ENCODE measurements at places on chromosomes 12 and 14.

GRCh38 chr14:88952901-88953300 lies 128.4 kb downstream of the TTC8 start:
- DNase-seq = no peak

- no peak for DNase-seq
Measured at GRCh38 chr14:57383125-57383745, 7.2 kb upstream of the NAA30 start.

DNA sequence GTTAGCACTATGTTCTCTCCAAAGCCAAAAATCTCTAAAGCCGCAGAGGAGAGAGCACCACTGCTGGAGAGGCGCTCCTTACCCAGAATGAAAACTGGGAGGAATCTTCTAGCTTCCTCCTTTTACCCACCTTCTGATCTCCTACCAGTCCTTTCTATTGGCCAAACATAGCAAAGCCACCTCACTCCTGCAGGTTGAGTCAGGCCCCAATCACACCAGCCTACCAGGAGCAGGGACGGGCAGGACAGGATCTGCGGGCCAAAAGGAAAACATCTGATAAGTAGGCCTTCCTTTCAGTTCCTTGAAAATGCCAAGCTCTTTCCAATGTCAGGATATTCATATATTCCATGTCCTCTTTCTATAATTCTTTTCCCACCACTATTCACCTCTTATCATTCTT lies 197.7 kb upstream of the CNOT2 start:
- peak; percentile 9 for DNase-seq

DNA sequence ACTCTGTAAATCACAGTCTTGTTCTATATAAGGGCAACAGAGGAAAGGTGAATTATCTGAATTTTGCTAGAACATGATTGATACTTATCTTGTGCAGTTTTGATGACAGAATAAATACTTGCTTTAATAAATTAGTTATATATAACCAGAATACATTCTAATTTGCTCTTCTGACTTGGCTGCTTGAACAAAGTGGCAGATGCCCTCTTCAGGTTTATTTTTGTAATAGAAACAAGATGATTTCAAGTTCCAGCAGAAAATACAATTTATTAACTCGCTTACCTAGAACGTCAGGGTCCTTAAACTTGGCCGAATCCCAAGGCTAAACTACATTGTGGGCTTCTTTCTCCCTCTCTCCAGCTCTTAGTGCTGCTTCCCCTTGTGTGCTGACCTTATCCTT lies 57.6 kb upstream of the SSTR1 start:
- DNase-seq = no peak

- no peak for DNase-seq
Measured at GRCh38 chr12:5432011-5432400, at the start of gene NTF3. Gene NTF3, plus strand, starts transcription at chr12:5432108. Its CDS starts 217 bp downstream, at chr12:5432325.

- no peak for DNase-seq
Measured at GRCh38 chr12:78209846-78210505, 379.3 kb downstream of the NAV3 start.

DNA sequence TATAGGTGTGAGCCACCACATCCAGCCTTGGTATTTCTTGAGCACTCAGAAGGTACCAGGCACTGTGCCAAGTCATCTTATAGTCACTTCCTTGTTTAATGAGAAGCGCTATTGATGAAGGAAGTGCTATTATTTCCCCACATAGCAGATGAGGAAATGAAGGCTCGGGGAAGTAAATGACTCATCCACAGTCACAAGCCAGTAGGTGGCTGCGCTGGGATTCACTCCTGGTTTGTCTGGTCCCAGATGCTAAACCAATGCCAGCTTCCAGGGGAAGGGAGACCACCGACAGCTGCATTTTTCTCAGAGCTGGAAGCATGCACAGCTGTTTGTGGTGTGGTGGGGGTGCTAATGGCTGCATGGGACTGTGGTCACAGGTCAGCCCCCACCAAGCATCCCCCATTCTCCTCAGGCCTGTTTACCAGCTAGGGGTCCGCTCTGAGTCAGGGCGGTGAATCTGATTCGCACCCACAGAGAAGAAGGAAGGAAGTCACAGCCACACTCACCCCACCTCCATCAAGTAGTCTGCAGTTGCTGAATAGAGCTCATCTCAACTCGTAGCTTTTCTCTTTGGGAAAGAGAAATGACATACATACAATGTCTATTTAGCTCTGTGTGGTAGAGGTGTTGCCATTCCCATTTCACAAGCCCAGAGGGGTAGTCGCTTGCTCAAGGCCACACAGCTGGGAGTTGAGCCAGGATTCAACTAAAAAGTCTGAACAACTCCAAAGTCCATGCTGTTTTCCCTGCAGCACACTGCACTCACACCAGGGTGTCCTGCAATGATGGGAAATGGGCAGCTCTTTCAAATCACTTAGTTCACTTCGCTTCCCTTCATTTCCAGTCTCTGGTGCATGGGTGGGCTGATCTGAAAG lies 6.3 kb upstream of the LTBP2 start:
- peak; percentile 72 for DNase-seq

DNA sequence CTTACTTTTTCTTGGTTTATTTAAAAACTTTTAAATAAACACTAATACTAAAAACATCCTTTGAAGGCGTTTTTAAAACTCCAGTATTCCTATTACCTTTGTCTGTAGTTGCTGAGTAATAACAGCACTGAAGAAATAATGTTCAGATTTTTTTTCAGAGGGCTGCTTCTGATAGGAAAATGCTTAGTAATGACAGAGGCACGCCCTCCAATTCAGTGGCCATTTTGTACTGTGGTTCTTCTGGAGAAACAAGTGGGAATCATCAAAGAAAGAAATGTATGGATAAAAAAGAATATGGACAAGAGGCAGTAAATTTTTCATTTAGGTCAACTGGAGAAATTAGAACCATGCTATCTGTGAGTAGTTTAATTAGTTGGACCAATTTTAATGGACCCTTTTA lies 13.6 kb downstream of the VEZT start:
- no peak for DNase-seq

- DNase-seq = no peak
Measured at GRCh38 chr12:77575376-77575919, 255.2 kb upstream of the NAV3 start.

- DNase-seq = no peak
Measured at GRCh38 chr14:51807356-51807755, 53.1 kb upstream of the GNG2 start.

- peak; percentile 74 for DNase-seq
Measured at GRCh38 chr12:60266381-60266852, 670.6 kb downstream of the SLC16A7 start.

DNA sequence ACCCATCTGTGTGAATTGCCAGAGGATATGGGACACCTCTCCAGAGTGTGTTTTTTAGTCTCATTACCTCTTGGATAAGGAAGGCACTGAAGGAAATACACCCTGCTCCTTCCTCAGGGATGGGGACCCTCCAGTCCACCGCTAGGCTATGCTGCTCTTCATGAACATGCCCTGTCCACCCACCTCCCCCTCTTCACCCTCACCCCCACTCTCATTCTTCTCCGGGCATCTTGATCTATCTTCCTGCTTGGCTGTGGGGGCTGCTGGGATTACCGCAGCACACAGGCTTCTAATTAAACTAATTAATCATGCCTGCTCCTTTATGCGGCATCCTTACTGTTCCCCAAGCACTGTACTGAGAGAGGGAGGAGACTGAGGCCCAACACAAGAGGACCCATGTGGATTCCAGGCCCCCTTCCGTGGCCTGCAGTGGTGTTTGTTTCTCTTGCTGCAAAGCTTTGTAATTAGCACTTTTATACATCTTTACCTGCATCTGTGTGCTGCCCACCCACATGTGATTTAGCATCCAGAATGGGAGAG lies 7.6 kb upstream of the PDE1B start:
- no peak for DNase-seq

- DNase-seq = no peak
Measured at GRCh38 chr14:94157197-94157596, 16.9 kb upstream of the PPP4R4 start.

DNA sequence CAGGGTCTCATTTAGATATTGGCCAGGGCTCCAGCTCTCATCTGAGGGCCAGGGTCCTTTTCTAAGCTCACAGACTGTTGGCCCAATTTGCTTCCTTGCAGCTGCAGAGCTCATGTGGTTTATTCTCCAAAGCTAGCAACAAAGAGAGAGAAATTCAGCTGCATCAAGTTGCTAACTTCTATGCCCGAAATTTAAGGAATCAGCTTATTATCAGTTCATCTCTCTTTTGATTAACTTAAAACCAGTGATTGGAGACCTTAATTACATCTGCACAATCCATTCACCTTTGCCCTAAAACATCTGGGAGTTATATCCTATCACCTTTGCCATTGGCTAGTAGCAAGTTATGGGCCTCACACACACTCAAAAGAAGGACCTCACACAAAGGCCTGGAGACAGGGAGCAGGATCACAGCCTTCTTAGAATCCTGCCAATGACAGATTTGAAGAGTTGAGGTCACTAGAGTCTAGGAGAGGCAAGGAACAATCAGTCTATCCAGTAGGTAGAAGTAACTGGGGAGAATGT lies 258.8 kb upstream of the GARIN6 start:
- DNase-seq = no peak

DNA sequence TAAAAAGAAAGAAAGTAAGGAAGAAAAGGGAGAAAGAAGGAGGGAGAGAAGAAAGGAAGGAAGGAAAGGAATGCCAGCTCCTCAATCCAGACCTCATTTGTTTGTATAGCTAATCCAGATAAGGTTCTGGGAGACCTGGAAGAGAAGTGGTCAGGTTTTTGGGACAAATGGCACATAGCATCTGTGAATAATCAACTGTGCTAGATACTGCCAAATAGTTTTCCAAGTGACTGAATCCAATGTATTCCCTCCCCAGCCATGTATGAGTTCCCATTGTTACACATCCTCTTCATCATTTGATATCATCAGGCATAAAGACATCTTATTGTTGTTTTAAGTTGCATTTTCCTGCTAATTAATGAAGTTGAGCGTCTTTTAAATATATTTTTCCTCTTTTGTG lies 18.6 kb upstream of the PTGR2 start:
- DNase-seq = no peak

GRCh38 chr14:50366589-50366988 lies 30.1 kb downstream of the CDKL1 start:
- no peak for DNase-seq

- no peak for DNase-seq
Measured at GRCh38 chr14:61911574-61911973, 149.4 kb downstream of the SNAPC1 start.

DNA sequence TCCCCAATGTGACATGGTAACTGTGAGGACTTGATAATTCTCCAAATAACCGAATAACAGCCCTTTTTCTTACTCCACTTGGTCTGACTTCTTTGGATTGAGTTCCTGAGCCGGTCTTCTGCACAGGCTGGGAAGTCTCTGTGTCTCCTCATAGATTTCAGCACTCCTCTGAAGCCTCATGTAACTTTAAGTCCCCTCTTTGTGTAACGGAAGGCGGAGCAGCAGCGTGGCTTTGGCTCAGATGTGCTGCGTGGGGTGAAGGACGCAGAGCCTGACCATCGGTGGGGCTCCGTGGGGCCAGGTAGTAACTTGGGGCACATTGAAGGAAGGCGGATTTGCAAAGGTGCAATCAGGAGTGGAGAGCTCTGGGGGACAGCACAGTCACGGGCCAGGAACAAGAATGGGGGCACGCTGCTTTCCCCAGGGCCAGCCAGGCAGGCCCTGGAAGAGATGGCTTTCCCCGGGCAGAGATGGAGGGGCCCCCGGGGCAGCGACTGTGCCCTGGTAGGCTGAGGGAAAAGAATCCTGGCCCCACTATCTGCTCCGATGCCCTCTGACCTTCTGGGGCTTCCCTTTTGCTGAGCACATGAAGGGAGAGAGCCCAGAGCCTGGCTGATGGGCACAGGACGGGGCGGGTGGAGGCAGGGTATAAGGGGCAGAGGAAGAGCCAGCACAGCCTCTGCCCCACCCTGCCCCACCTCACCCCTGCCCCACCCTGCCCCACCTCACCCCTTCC lies 56.9 kb downstream of the ADGRD1 start:
- no peak for DNase-seq

DNA sequence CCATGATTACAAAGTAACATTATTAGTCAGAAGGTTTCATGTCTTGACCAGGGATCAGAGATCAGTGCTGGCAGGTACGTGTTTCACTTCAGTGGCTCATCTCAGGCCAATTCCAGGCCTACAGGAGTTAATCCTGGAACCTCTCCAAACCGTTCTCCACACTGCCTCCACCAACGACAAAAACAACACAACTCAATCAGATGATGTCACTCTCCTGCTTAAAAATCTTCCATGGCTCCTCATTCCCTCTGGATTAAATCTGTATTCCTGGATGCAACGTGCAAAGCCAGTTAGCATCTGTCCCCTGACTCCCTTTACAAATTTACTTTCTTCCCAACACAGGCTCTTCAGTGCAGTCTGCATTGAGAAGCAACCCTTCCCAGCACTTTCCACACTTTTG lies 34.3 kb upstream of the TXNRD1 start:
- peak; percentile 68 for DNase-seq

DNA sequence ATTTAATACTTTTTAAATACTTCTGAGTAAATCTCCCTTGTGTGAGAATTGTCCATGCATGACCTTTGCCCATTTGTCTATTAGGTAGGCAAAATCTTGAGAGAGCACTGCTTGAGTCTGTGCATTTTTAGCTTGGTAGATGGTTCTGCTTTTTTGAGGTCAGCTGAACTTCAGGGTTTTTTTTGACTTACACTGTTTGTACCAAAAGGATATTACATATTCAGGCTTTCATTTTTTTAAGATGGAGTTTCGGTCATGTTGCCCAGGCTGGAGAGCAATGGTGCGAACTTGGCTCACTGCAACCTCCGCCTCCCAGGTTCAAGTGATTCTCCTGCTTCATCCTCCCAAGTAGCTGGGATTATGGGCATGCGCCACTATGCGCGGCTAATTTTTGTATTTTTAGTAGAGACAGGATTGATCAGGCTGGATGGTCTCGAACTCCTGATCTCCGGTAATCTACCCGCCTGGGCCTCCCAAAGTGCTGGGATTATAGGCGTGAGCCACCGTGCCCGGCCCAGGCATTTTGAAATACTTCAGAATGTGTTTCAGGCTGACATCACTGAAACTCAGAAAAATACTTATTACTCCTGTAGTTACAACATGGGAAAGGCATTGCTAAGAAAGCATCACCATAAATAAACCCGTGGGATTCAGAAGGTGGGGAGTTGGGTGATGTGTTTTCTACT lies 11.1 kb downstream of the RASSF3 start:
- DNase-seq = peak; percentile 25

- DNase-seq = no peak
Measured at GRCh38 chr14:77324816-77325745, 4.2 kb downstream of the GSTZ1 start.

- DNase-seq = no peak
Measured at GRCh38 chr14:106874350-106874749, 1348.0 kb downstream of the TMEM121 start.

DNA sequence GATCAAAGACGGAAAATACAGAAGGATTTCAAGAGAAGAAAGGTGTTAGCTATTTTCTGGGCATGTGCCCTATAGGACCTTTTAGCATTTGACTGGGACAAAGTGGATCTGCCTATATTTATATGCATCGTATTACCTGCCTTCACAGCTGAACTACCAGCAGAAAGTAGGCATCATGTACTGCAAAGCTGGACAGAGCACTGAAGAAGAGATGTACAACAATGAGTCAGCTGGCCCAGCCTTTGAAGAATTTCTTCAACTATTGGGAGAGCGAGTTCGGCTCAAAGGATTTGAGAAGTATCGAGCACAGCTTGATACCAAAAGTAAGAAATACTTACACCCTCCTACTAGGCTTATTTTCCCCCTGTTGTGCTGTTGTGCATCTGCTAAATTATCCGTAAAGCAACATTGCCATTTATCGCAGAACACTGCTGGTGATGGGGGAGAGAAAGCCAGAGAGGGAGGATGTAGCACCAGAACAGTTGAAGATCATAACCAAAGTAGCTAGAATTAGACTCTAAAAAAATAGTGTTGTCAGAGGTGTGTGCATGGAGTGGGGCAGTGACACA lies 282.0 kb upstream of the RGS6 start:
- no peak for DNase-seq

Data from mammary epithelial cell (primary cell).